GM12878 (cell line): ENCODE measurements at places on chromosomes 1 and 21. TPM values are rescaled to one million over a fixed set of nuclear protein-coding genes. Genes with fewer than 3 reads are reported as not detected.
A peak's percentile ranks its signal among the peaks of the same experiment; 100 is the strongest.

DNA sequence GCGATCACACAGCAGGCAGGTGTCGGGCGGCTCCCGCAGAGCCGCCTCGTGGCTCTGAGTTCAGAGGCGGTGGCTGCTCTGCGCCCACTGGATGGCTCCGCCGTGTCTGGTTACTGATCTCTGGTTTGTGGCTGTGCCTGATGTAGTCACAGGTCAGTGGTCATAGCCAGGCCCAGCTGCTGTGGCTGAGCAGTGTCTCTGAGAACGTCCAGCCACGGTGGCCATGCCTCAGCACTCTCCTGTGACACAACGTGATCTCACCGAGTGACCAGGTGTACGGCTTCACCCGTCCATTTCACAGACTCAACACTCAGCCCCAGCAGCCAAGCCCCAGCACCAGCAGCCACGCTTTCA is 61.2 kb downstream of the KCNN3 start:
- 0 out of 2 replicates have a peak, but pooled peaks cover 3% of the 10 kb centered on the region for H3K36me3 ChIP-seq
- H3K27me3 ChIP-seq = no peaks in the 10 kb centered on the region
- no peak for DNase-seq
- peaks cover 49% of the 10 kb centered on the region for H3K4me1 ChIP-seq
- H3K27ac ChIP-seq = peak overlapping the region; percentile 39

- H3K27ac ChIP-seq = no peak overlapping the region
- H3K4me3 ChIP-seq = no peak overlapping the region
- H3K36me3 ChIP-seq = no peaks in the 10 kb centered on the region
- no peak for DNase-seq
- H3K4me1 ChIP-seq = no peaks in the 10 kb centered on the region
- no peaks in the 10 kb centered on the region; the same call in 1 of the 2 replicates for H3K27me3 ChIP-seq
Observed at GRCh38 chr1:78493451-78493850, 2.7 kb downstream of the PTGFR start.

DNA sequence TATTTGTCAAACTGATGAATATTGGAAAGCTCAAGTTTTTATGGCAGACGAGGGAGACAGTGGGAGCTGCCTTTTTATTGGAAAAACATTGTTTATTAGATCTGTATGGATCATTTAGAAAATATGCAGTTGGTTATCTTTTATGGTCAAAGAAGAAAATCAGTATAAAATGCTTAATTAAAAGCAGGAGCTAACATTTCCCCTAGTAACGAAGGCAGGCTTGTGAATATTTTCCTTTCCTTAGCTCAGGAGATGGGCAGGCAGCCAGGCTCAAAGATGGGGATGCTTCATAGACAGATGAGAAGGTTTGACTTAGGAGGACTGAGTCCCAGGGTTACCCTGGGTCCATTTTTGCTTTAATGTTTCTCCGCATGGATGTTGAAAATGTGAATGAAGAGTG is 26.0 kb downstream of the ROR1 start:
- peaks cover 3% of the 10 kb centered on the region for H3K27me3 ChIP-seq
- no peaks in the 10 kb centered on the region for H3K36me3 ChIP-seq
- H3K4me1 ChIP-seq = no peaks in the 10 kb centered on the region
- H3K27ac ChIP-seq = no peak overlapping the region

- H3K27ac ChIP-seq = no peak overlapping the region
- no peak overlapping the region for H3K4me3 ChIP-seq
- no peaks in the 10 kb centered on the region for H3K4me1 ChIP-seq
- H3K36me3 ChIP-seq = no peaks in the 10 kb centered on the region
- DNase-seq = no peak
Observed at GRCh38 chr1:107220036-107220435, 79.2 kb downstream of the NTNG1 start.

DNA sequence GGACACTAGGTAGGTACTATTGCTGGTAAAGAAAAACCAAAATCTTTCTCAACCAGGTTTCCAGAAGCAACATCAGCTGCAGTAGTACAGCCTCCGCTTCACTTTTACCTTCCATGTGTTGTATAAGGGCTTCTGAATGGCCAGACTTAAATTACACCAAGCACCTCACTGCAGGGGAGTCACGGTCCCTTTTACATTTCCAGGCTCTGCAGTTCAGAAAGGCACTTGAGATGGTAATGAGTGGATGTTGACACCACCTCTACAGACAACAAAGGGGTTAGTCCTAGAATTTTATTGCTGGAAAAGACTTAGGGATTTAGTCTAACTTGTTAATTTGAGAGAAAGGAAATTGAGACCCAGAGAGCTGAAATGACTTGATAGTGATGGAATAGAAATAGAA is 12.0 kb upstream of the DUSP12 start:
- peaks cover 56% of the 10 kb centered on the region for H3K4me1 ChIP-seq
- H3K27ac ChIP-seq = no peak overlapping the region; the same call in 1 of the 2 replicates
- no peaks in the 10 kb centered on the region for H3K27me3 ChIP-seq

DNA sequence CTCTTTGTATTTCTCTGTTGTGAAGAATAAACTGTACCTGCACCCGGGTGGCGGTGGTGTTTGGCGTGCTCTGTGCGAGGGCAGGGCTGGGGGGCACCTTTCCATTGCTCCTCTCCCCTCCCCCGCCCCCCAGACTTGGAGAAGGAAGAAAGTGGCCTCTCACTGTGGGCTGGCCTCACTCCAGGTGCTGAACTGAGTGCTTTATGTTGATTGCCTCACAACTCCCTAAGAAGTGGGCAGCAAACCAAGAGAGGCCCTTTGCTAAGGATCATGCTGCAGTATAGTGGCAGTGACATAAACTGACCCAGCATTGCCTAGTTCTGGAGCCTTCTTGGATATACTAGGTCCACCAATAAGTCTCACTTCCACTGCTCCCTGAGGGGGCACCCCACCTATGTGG is 20.2 kb downstream of the A3GALT2 start:
- no peaks in the 10 kb centered on the region for H3K27me3 ChIP-seq
- H3K27ac ChIP-seq = no peak overlapping the region
- H3K4me1 ChIP-seq = no peaks in the 10 kb centered on the region
- H3K36me3 ChIP-seq = no peaks in the 10 kb centered on the region
- no peak overlapping the region for H3K4me3 ChIP-seq
- no peak for DNase-seq

DNA sequence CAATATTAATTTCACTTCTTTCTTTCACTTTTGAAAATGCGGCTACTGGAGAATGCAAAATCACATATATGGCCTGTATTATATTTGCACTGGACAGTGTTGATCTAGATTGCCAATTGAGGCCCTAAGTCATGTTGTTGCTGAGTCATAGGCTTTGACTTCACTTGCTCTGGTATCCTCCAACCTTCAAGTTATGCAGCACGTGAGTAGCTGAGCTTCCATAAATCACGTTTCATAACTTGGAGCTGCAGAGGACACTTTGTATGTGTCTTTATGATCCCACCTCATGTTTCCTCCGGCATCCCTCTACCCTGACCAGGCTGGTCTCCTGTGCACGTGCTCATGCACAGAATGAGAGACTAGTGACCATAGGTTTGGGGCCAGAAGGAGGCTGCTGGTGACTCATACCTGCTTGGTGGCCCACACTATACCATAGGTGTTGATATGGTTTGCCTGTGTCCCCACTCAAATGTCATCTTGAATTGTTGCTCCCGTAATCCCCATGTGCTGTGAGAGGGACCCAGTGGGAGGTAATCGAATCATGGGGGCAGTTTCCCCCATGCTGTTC is 103.0 kb upstream of the TSPAN2 start:
- no peak for DNase-seq
- H3K4me3 ChIP-seq = no peak overlapping the region
- no peaks in the 10 kb centered on the region for H3K4me1 ChIP-seq
- H3K27ac ChIP-seq = no peak overlapping the region

DNA sequence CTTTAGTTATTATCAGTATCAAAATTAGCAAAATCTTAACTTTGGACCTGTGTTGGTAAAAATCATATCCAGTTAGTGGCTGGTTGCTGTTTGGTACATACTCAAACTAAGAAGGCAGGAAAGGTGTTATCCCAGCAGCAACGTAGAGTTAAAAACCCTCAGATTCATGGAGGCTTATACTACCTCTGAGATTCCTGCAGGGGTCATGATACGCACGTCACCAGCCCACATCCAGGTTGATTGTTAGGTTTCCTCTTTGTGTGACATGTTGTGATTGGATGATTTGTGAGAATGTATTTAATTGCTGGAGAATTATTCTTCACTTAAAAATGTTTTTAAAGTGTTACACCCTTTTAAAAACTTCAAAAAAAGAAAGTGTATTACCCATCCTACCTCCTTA is 423.3 kb upstream of the ADGRL2 start:
- H3K36me3 ChIP-seq = no peaks in the 10 kb centered on the region
- H3K27me3 ChIP-seq = no peaks in the 10 kb centered on the region
- no peak for DNase-seq
- H3K4me1 ChIP-seq = no peaks in the 10 kb centered on the region

- H3K36me3 ChIP-seq = peaks cover 26% of the 10 kb centered on the region
- H3K27me3 ChIP-seq = no peaks in the 10 kb centered on the region
- no peak for DNase-seq
Observed at GRCh38 chr21:38820471-38821239, 14.9 kb downstream of the ETS2 start.

DNA sequence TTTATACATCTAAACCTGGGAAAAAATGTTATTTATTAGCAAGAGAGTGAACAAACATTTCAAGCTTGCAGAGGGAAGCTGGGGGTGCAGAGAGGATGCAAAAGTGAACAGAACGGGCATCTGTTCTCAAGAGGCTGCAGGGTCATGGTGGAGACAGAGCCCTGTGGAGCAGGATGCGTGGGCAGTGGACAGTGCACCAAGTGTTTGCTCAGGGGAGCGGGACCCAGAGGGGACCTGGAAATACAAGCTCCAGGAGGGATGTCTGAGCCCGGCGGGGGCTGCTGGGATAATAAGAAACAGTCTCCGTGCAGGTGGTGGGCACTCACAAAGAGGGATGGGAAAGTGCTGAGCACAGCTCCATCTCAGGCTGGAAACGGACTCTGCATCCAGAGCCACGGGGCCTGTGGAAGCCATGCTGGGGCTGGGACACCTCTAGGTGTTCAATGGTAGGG is 105.3 kb upstream of the SLC45A1 start:
- no peaks in the 10 kb centered on the region for H3K36me3 ChIP-seq
- H3K4me1 ChIP-seq = no peaks in the 10 kb centered on the region
- no peak overlapping the region for H3K4me3 ChIP-seq
- DNase-seq = no peak
- no peak overlapping the region for H3K27ac ChIP-seq

The OVAAL gene
- not detected in 2 replicates for total RNA-seq

The FAAH gene
- total RNA-seq = 0.72 and 0.77 TPM in 2 replicates

The MAB21L3 gene
- 0.88 and 1.7 TPM in 2 replicates for total RNA-seq

The FAM72D gene
- 8.6 and 10.4 TPM in 2 replicates for total RNA-seq
